ENCODE measurements at places on chromosomes 7 and 10.

GRCh38 chr10:121999301-121999700, 10.3 kb downstream of the TACC2 start:
- DNase-seq, result no peak

GRCh38 chr10:125592897-125593296, 90.1 kb downstream of the TEX36 start:
- DNase-seq, result no peak

- no peak for DNase-seq
Measured at GRCh38 chr7:25615593-25615992, 387.3 kb upstream of the NPVF start.

- DNase-seq, result no peak
Measured at GRCh38 chr7:134594877-134595276, 46.0 kb downstream of the AKR1B15 start.

DNA sequence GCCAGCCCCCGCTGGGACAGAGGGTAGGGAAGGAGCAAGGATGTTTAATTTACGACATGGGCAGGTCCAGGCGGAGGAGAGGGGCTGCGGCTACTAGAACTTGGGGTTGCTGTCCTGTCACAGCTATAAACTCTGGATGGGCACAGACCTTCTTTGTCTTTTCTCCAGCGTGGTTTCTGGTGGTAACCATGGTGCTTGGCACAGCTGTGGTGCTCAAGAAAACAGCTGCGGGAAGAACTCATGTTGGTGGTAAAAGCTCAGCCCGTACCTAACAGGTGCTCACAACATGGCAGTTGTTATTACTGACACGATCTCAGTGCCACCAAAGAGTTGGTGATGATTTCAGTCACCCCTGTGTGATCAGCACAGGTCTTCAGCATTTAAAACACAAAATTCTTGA, 13.8 kb downstream of the BAIAP2L1 start:
- DNase-seq, result no peak

DNA sequence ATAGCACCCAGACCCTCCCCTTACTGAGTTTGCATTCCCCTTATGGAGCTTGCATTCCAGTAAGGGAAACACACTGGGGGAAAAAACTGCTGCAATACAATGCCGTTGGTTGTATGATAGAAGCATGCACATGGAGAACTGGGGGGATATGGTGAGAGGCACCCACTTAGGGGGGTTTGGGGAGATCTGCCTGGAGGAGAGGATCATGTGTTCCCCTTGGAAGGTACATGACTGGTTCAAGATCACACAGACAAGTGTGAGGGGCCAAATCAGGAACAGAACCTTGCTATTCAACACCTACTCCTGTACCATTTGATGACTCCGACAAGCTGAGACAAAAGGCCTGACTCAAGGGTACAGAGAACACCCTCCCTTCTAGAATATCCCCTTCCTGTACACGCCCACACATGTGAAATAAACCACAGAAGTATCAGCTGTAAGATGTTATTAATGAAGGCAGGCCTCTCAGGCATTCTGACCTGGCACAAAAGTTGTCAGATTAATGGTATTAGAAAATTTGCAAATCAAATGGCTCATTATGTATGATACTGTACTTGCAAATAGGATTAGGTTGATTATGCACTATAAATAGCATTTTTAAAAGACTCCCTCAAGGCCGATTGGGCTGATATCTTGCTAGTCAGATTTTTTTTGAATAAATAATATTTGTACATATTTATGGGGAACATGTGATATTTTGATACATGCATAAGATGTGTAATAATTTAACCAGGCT, 122.2 kb downstream of the NPY start:
- no peak for DNase-seq

DNA sequence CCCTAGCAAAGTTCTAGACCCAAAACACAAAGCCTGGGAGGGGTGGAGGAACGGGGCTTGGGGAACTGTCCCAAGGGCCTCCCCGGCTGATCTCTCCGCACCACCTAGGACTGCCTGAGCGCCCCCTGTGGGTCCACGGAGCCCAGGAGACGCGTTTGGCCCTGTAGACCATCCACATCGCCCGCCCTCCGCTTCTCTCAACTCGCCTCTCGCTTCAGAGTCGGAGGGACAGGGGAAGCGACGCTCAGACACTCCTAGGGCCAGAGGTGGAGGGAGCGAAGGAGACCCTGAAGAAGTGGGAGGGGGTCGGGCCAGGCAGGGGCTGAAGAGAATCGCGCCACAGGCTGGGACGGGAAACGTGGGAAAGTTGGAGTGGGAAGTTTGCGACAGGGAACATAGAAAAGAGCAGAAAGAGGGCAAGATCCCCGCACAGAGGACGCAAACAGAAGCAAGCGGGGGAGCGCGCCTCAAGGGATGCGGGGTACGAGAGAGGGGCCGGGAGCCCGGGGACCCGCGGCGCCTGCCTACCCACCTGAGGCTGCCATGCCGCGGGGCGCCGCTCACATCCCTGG, 378 bp downstream of the PIK3AP1 start:
- no peak for DNase-seq

GRCh38 chr7:153835712-153836265, 216.4 kb upstream of the DPP6 start:
- no peak for DNase-seq

GRCh38 chr7:129702761-129703338, 91.3 kb downstream of the NRF1 start:
- DNase-seq, result no peak

- no peak for DNase-seq
Measured at GRCh38 chr10:115895166-115895565, 377.8 kb downstream of the GFRA1 start.

DNA sequence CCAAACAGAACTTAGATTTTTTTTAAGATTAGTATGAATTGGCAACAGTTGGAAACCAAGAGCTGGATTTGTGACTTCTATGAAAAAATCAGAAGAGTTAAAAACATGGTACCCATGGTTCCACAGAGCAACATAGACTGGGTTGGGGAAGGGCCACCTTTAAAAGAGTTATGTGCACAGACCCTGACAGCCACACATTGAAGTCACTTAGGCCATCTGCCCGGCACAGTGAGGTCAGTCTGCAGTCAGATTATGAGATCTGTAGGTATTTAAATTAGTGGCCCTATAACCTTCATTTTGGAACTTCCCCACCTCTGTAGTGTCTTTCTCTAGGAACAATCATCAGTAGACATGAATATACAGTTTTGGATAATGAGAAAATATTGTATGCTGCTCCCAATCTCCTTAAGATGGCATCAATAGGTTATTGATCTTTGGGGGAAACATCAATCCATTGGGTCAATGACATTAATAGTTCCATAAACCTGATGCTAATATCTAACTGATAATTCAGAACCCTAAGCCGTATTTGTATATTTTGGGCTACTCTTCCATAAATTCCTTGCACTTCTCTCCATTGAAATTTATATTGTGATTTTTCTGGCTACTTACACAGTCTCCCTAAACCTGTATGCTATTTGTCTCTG, 7.0 kb downstream of the ANKRD1 start:
- no peak for DNase-seq

- DNase-seq, result no peak
Measured at GRCh38 chr7:50302486-50303334, 1.8 kb upstream of the IKZF1 start.

DNA sequence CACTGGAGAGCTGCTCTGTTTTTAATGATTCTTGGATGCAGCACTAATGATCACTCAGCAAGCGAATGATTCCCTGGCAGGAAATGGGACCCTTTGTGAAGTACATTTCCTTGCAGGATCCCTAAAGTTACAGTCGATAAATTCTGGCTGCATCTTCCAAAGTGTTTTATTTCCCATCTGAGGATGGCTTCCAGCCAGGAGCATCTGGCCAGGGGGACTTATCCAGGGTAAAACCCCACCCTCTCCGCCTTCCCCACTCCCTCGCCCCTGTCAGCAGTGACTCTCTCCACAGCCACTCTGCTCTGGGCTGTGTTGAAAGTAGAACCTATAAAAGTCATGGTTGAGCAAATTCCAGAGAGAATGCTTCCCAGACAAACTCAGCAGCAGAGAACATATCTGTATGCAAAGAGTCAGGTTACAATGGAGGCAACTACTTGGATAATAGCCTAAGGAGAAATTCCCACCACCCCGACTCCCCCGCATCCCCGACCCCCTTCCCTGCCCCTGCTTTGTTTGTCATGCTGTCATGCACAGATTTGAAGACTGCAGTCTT, 111.0 kb upstream of the ANLN start:
- DNase-seq, result no peak

- DNase-seq, result peak; percentile 25
Measured at GRCh38 chr7:37234928-37235327, 213.7 kb downstream of the ELMO1 start.

DNA sequence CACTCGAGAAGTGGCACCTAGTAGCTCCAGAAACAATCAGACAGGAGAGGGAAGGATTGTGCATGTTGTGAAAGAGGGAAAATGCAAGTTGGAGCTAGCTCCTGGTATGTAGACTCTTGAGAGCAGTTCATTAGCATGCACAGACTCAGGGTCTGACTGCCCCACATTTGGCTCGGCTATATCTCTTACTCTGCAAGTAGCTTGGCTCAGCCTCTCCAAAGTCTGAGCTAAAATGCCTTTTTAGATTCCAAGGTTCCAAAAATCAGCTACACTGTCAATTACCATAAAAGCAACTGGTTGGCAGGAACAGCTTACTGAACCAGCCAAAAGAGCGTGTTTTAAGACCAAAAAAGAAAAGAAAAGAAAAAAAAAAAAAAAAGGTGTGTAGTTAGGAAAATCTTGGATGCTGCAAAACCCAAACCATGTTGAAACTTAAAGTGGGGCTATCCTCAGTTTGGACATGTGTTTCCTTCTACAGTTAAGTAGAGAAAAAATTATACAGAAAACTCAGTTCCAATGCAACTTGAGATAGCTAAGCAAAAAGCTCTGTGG, 65.5 kb downstream of the MKX start:
- DNase-seq, result no peak

- no peak for DNase-seq
Measured at GRCh38 chr7:26192485-26193087, 8.0 kb downstream of the HNRNPA2B1 start.

DNA sequence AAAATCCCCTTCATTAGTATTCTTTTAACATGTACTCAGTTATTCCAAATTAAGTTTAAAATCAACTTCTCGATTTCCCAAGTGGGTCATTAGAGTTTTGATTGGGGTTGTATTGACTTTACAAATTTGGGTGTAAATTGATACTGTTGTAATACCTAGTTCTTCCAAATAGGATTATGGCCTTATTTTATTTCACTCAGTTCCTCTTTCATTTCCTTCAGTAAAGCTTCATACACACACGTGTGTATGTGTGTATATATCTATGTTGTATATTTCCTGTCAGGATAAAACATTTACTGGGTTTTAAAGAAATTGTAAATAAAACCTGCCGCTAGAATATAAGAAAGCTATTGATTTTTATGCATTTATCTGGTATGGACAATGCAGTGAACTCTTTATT, 15.9 kb downstream of the YME1L1 start:
- no peak for DNase-seq

- DNase-seq, result no peak
Measured at GRCh38 chr10:124650820-124651401, 93.3 kb downstream of the FAM53B start.
